ENCODE measurements at places on chromosomes 1 and 21.

DNA sequence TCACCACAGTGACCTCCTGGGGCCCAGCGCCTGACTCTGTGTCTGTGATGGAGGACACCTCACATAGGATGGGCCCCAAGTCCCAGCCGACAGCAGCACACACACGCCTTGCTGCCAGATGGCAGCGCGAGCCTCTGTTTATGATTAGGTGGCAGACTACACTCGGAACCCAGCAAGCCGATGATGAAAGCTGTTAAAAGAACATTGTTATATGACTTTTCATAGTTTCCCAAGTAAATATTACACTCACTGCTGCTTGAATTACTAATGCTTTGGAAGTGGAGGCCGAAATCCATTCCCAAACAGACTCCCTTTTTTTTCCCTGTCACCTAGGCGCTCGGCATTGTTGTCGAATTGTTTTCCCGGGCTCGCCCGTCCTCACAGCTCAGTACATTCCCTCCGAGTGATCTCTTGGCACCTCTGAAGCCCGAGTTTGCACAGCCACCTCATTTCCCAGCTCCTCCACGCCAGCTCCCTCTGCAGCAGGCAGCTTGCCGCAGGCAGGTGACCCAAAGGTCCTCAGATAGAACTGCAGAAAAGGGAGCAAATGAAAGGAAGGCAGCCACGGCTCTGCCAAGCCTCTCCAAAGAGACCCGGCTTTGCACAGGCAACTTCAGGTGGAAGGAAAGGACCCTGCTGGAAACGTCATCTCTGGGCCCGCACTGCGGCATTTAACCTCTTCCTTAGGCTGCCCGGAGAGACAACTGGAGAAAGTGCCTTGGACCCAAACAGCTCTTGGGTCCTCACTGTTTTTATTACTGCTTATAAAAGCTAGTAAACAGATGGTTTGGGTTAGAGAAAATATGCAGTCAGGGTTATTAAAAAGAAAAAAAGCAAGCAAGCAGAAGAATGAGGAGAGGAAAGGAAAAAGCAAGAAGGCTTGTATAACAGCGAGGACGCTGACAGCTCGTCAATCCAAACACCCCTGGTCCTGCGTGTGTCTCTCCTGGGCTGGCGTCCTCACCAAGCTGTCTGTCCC, 72.2 kb upstream of the SLC25A33 start:
- no peak for DNase-seq

DNA sequence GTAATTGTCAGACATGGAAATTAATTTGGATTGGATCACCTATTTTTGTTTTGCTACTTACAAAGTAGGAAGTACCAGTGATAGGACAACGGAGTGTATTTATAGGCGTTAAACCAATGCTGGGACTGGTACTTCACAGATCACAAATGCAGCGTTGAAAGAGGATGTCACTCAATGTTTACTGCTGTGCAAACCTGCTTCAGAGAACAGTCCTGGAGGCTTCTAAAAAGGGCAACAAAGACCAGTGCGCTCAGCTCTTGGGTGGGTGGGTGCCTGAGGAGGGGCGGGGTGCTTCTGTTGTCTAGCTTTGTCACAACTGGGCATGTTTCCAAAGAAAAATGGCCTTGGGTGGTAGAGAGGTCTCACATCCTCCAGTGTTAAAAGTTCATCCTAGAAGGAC, 2.1 kb downstream of the C1orf21 start:
- no peak for DNase-seq

DNA sequence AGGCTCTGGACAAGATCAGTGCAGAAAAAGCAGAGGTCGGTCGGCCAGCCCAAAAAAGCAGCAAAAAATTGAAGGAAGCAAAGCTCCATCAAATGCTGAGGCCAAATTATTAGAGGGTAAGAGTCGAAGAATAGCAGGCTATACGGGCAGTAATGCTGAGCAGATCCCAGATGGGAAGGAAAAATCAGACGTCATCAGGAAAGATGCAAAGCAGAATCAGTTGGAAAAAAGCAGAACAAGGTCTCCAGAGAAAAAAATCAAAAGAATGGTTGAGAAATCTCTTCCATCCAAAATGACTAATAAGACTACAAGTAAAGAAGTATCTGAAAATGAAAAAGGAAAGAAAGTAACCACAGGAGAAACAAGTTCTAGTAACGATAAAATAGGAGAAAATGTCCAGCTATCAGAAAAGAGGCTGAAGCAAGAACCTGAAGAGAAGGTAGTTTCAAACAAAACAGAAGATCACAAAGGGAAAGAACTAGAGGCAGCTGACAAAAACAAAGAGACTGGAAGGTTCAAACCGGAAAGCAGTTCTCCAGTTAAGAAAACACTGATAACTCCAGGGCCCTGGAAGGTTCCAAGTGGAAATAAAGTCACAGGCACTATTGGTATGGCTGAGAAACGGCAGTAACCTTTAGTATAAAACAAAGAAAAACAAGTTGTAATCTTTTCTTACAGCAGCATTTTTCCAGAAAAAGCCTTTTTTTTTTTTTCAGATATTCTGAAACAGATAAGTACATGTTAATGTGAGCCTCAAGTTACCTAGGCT, 75.7 kb downstream of the PHTF1 start:
- DNase-seq, result no peak

GRCh38 chr1:89942825-89943658, 51.9 kb upstream of the ZNF326 start:
- DNase-seq, result peak; percentile 53

DNA sequence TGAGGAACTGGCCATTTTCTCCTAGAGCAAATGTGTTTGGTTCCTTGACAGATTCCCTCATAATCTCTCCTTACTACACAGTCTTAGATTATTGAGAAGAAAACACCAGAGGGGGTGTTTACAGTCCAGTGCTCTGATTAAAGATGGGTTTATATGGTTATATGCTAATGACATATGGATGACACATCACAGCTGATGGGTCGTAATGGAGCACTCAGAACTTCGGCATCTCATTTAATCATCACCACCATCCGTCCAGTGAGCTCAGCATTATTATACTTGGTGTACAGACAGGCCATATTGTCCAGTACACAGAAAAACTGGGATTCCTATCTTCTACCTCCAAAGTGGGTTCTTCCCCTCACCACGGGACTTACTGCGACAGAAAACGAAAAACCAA, 22.3 kb upstream of the NR5A2 start:
- DNase-seq, result no peak

GRCh38 chr1:45739137-45739536, 11.3 kb downstream of the IPP start:
- no peak for DNase-seq

DNA sequence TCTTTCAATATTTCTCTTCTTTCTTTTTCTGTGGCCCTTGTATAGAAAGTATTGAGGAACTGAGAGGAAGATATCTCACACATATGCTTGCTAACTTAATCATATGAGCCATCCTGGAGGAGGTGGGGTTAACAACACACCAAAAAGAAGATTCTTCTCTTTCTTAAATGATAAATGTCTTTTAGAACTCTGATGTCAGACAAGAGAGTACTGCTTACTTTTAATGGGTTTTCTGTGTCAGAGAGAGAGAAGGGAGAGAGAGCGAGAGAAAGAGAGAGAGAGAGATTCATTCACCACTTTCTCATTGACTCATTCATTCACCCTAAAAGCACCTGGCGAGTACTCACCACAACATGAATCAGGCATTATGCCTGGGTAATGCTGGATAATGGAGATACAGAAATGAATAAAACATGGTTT, 250.3 kb upstream of the SGIP1 start:
- no peak for DNase-seq

DNA sequence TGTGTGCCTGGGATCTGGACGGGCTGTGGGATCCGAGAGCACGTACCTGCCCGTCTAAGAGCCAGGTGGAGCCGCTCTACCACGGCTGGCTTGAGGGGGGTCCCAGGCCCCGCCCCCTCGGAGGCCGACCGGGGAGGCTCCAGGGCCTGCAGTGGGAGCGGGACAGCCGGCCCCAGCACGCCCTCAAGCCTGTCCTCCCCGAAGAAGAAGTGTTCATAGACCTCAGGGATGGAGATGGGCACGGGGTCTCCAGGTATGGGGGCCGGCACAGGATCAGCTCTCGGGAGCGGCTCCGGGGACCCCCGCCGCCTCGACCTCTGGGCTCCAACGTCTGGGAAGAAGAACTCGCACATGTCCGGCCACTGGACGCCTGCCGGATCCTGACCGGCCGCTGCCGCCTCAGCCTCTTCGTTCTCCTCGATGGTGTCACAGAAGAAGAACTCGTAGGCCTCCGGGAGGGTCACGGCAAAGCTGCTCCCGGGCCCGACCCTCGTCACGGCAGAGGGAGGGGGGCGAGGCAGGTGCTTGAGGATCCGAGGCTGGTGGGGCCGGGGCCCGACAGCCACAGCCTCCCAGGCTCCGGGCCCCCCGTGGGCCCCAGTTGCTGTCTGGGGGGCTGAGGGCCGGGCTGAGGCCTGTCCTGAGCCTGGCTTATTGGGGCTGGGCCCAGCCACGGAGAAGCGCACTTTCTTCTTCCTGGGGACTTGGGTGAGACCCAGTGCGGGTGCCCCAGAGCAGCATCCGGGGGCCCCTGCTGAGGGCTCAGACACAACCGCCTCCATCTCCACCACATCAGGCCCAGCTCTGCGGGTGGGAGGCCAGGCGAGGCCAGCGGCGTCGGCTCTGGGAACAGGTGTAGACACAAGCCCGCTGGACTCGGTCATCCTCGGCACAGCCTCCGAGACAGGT, 2.8 kb downstream of the PERM1 start:
- no peak for DNase-seq

DNA sequence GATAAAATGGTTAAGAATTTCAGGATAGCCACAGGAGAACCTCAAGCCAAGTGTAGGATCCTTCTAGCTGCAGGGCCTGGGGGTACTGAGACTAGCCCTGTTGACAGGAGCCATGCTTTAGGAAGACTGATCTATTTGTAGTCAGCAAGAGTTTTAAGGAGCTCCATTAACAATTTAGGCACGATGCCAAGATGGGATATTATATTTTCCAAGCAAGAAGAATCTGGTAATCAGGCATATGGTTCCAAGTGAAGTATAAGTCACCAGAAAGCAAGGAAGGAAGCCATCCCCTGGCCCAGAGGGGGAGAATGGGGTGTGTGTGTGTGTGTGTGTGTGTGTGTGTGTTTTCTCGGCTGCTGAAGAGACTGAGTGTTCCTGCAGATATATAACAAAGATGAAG, 7.0 kb downstream of the IFNAR2 start:
- DNase-seq, result no peak

DNA sequence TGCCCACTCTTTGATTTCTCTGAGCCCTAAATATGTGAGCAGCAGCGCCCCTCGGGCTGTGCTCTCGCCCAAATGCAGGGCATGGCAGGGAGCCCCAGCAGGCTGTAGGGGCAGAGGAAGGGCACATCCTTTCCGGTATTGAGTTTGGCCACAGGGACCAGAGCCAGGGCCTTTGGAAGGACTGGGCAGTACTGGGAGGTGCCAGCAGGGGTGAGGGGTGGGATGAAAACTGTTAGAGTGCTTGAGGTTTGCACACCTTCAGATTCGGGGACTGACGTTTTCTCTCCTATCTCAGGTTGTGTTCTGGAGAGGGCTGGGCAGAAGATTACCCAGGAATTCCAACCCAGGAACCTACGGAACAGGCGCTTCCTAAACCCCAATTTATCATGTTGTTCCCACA, 2.2 kb upstream of the ATP1A2 start:
- no peak for DNase-seq

DNA sequence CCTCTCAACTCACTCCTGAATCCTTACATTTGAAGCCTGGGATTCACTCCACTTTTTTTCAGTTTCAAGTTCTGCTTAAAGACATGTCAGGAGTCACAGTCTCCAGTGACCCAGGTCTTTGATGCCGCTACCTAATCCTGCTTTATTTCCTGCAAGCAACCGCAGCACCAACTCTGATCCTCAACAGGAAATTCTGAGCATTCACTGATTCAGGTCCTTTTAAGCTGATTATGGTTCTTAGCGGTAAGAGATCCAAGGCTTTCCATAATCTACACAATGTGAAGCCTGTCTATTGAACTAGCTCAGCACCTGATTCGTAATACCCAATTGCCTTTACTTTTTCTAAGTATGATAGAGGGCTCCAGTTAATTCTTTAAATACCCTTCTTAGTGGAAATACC, 43.7 kb upstream of the PIGC start:
- DNase-seq, result no peak

Measured in NB4 (cell line).